ENCODE measurements at places on chromosomes 2 and 18. TPM values are rescaled to one million over a fixed set of nuclear protein-coding genes. Genes with fewer than 3 reads are reported as not detected.

GRCh38 chr18:78981394-78981831 is 1.8 kb downstream of the SALL3 start:
- DNase-seq = no peak

DNA sequence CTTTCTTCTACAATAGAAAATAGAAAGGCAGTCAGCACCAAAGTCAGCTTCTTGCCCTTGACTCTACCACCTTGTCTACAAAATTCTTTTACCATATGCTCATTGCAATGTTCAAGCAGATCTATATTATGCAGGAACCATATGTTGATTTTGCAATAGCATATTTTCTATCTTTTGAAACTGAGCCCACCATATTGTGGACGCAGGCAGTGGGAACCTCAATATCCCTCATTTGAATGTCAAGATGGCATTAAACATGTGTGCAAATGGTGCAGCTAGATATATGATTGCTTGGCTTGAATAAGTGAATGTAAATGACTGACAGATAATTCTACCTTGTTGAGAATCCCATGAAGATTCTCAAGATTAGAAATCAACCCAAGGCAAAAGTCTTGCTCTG is 412.7 kb upstream of the FSHR start:
- no peak for DNase-seq

DNA sequence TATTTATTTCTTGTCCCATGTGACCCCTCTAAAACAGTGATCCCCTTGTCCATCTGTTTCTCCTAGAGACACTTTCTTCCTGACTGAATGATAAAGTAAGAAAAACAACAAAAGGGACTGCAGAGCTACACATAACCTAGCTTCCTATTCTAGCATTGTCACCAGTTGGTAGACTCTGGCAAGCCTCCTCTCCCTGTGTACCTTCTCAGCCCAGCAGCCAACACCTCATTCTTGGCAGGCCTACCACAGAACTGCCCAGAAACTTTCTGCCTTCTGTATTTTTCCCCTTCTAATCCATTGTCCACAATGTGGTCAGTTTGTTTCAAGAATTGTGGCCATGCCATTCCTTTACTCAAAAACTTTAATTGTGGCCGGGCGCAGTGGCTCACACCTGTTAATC is 13.4 kb downstream of the SMC6 start:
- no peak for DNase-seq

- no peak for DNase-seq
Observed at GRCh38 chr2:218984239-218985020, 554 bp downstream of the FEV start.

GRCh38 chr2:160650196-160651118 is 156.8 kb upstream of the RBMS1 start:
- no peak for DNase-seq

DNA sequence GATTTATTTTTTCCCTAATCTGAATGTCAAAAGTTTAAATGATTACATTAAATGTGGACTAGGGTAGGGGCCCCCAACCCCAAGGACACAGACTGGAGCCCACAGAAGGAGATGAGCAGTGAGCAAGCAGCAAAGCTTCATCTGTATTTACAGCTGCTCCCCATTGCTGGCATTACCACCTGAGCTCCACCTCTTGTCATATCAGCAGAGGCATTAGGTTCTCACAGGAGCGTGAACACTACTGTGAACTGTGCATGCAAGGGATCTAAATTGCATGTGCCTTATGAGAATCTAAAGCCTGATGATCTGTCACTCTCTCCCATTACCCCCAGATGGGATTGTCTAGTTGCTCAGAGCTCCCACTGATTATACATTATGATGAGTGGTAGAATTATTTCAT is 3.8 kb downstream of the MOB1A start:
- DNase-seq = no peak

Gene CD8B
- 1.2 TPM for total RNA-seq

Gene IL1F10
- total RNA-seq = not detected

Measured in activated CD4-positive, alpha-beta T cell treated with anti-CD3 and anti-CD28 coated beads, Interleukin-2, amount 10 ng/mL, durations not matched to agents 7 days and 5 days (primary cell).